Pons (tissue), 1 donor: ENCODE measurements at places on chromosomes 6 and 20.
A peak's percentile ranks its signal among the peaks of the same experiment; 100 is the strongest.

- DNase-seq: no peak
Measured at GRCh38 chr6:68108233-68108835, 526.7 kb upstream of the ADGRB3 start.

GRCh38 chr6:34650823-34651222 is 45.7 kb downstream of the ILRUN start:
- no peak for DNase-seq

DNA sequence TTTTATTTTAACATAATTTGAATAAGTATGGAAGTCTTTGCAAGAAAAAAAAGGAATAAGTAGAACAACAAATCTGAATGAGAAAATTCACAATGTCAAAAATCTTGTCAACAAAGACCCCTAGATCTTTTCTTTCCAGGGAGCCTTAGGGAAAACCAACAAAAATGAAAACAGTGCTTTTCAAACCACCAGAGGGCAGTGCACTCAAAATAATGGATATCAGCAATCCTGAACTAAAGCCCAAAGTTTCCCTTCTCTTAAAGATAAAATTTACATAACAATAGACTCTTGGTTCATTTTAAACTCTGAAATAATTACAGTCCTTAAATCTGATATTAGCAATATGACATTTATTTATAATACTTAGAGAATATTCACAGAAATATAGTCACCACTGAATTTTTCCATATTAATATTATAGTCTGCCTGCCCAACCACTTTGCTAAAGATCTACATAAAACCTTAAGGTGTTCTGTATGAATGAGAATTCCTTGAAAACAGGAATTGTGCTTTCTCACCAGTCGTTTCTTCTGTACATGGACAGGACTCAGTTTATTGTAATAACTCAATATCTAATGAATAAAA is 105.3 kb upstream of the BMP5 start:
- peak; percentile 40 for DNase-seq

- no peak for DNase-seq
Measured at GRCh38 chr6:149751239-149751638, 1.7 kb downstream of the PCMT1 start.

DNA sequence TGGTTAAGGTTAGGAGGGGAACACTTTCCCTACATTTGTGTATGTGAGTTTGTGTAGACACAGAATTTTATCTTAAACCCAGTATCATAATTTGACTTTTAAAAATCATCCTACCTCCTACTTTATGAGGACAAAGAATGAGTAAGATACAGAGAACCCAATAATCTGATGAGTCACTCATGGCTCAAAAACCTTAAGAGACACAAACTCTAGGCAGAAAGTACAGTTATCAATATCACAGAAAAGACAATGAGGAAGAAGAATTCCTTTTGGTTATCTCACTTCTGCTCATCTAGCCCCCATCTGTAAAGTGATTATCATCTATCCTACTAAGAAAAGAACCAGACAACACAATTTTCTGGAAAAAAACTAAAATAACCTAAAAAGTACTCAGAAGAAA is 87.7 kb downstream of the EPB41L2 start:
- DNase-seq: no peak

DNA sequence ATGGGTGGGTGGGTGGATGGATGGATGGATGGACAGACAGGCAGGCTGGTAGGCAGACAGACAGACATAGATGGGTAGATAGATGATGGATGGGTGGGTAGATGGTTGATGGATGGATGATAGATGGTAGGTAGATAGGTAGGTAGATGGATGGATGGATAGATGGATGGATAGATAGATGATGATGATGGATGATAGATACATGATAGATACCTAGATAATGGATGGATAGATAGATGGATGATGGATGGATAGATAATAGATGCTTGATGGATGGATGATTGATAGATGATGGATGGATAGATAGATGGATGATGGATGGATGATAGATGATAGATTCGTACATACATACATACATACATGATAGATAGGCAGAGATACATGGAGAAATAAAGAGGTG is 368.1 kb downstream of the CDH4 start:
- no peak for DNase-seq

- no peak for DNase-seq
Measured at GRCh38 chr6:140046016-140046632, 671.7 kb upstream of the CITED2 start.

DNA sequence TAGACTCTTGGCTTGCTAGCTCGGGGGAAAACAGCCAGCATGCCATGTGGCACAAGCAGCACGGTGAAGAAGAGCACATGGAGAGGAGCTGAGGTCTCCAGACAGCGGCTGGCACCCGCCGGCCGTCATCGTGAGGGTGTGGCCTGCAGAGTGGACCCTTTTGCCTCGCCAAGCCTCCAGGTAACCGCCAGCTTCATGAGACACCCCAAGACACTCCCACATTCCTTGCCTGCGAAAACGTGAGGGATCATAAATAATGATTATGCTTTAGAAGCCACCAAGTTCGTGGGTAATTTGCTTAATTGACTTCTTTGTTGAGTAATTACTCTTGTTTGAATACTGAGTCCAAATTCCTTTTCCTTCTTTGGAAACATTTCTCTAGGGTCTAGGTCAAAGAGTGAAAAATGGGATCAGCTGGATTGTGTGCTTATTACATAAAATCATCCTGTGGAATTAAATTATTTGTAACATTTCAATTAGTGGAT is 23.2 kb downstream of the FAM50B start:
- DNase-seq: no peak

DNA sequence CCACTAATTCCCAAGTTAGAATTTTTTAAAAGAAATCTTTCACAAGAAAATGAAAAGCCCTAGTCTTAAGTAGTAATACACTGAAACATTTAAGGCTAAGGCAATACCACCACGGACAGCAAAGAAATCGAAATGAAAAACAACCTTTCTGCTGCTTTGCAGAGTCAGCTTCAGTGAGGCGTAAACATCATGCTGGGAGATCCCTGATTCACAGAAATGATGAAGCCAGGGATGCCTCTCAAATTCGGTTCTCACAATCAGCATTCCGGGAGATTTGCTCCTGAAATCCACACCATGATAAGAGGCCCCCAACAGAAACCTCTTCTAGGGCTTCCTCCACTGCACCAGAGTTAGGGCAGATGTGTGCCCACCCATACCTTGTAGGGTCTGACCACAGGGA is 18.6 kb downstream of the RRBP1 start:
- no peak for DNase-seq

DNA sequence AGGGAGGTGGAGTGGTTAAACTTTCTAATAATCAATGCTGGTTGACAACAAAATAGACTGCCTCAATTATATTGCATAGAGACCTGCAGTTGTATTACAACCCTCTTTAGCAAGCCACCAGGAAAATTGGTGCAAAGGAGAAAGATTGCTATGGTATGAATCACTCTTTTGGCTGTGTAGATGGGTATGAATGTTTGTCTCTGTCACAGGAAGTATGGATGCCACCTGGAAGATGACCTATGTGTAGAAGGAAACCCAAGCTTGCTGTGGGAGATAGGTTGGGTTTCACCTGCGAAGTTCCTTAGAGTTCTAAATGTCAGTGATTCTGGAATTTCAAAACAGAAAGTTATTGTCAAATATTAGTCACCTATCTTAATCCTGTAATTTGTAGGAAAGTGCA is 134.6 kb downstream of the SOBP start:
- DNase-seq: no peak

GRCh38 chr6:144519426-144519825 is 234.3 kb downstream of the UTRN start:
- no peak for DNase-seq

DNA sequence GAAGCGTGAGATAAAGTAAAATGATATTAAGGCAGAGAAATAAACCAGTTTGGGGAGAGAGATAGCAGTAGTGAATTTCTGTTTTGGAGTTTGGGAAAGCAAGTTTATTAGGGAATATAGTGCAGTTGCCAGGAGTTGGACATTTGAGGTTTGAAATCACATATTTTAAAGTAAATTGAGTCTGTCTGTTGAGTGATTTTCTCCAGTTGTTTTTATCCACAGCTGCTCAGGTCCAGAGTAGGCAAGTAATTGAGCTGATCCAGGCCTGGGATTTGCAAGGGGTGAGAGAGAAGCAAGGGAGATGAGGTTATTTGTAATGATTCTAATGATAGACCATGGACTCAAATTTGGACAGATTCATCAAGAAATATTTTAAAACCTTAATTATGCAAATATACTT is 481.9 kb downstream of the UTRN start:
- no peak for DNase-seq

DNA sequence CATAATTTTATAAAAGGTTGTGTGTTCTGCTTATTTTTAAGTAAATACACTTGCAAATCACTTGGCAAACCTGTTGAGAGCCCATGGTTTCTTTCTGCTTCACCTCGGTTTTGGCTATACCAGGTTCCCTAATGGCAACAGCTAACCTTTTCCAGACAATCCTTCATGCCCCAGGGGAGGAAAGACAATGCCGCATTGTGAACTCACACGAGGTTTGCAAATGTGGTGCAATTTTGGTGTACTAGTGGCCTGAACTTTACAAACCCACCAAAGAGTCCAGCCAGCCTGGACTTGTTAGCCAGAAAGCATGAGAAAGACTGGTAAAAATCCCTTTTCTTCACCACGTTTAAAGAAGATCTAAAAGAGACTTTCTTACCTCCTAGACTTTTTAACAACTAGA is 84.8 kb upstream of the SOX4 start:
- no peak for DNase-seq

DNA sequence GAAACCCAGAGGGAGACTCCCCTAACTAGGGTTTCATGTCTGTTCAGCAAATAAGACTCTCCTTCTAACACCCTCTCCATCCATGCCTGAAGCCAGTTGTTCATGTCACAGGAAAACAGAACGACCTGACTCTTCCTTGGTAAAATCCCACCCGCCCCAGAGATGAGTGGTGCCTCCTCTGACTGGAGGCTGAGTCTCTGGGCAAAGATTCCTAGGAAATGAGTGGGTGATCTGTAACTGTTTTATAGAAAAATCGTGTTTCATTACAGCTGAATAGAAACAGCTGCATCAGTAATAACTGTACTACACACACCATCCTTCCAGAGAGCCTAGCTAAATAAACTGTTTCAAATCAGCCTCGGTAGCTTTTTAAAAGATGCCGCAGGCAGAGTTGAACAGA is 37.4 kb upstream of the MRPS10 start:
- no peak for DNase-seq

DNA sequence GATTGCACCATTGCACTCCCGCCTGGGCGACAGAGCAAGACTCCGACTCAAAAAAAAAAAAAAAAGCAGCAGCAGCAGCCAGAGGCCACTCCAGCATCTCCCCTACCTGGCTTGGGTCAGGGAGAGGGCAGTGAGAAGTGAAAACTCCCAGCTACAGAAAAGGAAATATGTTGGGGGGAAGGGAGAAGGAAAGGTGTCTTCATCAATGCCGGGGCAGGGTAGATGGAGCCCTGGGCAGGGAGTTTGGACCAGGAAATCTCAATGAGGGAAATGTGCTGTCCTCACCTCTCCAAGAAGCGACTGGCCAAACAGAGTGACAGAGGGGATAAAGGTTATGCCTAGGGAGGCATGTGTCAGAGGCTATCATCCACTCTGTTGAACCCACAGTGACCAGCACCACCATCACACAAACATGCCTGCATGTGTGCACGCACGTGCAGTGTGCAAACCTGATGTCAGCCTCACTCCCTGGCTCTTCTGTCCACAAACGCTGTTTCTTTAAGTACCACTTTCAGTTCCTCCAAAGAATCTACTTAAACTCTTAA is 887 bp upstream of the AIF1 start:
- peak; percentile 65 for DNase-seq

DNA sequence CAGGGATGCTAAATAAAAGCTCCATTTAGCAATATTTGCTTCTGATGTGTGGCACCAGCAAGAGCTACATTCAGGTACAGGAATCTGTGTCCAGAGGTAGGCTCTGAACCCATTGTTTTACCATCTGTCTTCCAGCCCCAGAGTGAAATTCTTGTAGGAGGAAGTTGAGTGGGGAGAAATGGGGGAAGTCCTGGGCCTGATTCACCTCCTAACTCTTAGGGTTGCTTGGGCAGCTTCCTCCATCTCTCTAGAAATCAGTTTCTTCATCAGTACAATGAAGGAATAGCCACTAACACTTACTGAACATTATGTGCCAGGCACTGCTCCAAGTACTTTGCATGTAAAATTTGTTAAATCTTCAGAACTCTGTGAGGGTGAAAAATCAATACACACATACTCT is 35.1 kb upstream of the TSPYL1 start:
- DNase-seq: no peak

- peak; percentile 78 for DNase-seq
Measured at GRCh38 chr6:138590796-138591709, 91.8 kb upstream of the NHSL1 start.
